Activated CD8-positive, alpha-beta T cell treated with anti-CD3 and anti-CD28 coated beads, Interleukin-2, amount 10 ng/mL, durations not matched to agents 7 days and 5 days (primary cell): ENCODE measurements at places on chromosomes 13 and 19. TPM values are rescaled to one million over a fixed set of nuclear protein-coding genes. Genes with fewer than 3 reads are reported as not detected.

Gene CD209
- not detected for total RNA-seq

Gene FGF9
- not detected for total RNA-seq

Gene SIGLEC9
- total RNA-seq: 0.58 TPM

Gene ZNF177
- total RNA-seq: 0.83 TPM

Gene CDX2
- not detected for total RNA-seq

Gene FXYD1
- 1.4 TPM for total RNA-seq

Gene MTUS2
- total RNA-seq: not detected

Gene CLC
- not detected for total RNA-seq

Gene HTR2A
- not detected for total RNA-seq

Gene KBTBD7
- total RNA-seq: 8.3 TPM

DNA sequence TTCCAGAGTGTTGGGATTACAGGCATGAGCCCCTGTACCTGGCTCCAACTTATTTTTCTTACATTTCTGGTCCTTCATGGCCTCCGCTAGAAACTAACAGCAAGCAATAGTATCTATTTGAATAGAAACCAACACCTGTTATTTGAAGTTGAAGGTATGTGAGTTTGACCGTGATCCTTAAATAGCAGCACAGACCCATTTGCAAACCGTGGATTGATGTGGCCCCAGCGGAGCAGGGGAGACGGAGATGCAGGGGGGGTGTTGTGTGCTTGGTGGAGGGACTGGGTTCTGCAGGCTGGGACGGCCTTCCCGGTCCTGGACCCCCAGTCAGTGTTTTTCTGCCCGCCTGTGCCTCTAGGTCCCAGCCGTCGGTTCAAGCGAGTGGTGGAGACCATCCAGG lies 16.9 kb downstream of the TMEM150B start:
- no peak for DNase-seq

- DNase-seq: no peak
These were observed 18.4 kb upstream of the ZMYM2 start for GRCh38 chr13:19940106-19940505.

DNA sequence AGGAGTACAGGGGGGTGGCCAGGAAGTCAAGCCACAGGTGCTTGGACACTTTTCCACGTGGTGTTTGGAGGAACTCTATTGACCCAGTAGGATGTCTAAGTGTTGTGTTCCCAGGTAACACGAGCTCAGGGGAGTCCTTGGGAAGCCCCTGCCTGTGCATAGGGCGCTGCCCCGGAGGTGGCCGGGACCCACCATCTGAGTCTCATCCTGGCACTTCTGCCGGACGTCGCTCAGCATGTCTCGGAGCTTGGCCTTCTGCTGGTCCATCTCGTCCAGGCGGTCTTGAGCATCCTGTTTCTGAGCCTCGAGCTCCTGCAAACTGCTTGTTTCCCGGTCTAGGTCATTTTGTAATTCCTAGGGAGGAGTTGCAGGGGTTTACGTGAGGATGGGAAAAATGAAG lies 67.4 kb downstream of the EPS15L1 start:
- no peak for DNase-seq

DNA sequence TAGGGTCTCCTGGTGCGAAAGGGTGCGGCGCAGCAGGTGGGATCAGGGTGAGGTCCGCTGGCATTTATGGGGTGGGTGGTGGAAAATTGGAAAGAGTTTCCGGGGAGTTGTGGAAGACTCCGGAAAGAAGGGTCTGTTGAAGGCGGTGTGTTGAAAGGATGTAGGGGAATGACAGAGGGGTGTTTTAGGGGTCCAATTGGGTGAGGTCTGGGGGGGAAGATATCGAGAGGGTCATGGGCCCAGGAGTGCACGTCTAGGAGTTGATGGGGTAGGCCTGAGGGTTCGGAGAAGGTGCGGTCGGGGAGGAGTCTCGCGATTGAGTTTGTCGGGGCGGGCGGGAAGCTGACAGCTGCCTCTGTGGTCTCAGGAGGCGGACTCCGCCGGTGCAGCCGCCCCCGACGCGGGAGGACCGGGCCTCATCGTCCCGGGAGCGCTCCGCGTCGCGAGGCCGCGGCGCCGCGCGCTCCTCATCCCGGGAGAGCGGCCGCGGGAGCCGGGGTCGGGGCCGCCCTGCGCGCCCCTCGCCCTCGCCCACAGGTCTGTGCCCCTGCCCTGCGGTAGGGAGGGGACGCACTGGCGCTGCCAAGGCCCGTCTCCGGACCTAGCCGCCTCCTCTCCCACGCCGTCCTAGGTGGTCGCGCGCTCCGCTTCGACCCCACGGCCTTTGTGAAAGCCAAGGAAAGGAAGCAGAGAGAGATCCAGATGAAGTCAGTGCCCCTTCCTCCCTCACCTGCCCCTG lies 7.0 kb downstream of the PGLYRP1 start:
- DNase-seq: peak; percentile 61

GRCh38 chr13:79681069-79681468 lies 200.1 kb downstream of the NDFIP2 start:
- DNase-seq: no peak

DNA sequence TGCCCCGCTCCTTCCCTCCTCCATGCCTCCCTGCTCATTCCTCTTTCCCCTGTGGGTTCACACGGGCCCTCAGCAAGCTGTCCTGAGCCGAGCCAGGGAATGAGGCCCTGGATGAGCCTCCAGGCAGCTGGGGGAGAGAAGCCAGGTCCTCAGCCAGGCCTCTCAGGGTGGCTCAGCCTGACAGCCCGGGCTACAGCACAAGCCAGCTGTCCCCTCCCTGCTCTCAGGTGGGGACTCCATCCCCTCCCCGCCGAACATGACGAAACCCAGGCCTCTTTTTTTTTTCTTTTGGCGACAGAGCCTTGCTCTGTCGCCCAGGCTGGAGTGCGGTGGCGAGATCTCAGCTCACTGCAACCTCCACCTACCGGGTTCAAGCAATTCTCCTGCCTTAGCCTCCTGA lies 40.0 kb upstream of the MATK start:
- DNase-seq: no peak

- DNase-seq: no peak
These were observed 779.4 kb upstream of the SLITRK1 start for GRCh38 chr13:84661718-84662117.

DNA sequence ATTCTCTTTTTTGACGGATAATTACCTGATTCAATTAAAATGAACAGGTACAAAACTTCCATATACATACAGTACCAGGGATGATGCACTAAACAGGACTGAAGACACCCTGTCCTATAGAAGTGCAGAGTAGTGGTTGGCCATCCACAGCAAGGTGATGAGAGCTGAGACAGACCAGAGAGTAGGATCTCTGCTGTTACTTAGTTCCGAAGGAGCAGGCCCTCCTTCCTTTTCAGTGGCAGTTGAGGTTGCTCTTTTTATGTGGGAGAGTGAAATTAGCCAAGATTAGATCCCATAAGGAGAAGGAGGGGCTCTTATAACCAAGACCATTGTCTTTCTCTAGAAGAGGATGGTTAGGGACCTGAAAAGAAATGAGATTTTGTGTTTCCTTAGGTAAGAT lies 4.0 kb downstream of the PDS5B start:
- no peak for DNase-seq

DNA sequence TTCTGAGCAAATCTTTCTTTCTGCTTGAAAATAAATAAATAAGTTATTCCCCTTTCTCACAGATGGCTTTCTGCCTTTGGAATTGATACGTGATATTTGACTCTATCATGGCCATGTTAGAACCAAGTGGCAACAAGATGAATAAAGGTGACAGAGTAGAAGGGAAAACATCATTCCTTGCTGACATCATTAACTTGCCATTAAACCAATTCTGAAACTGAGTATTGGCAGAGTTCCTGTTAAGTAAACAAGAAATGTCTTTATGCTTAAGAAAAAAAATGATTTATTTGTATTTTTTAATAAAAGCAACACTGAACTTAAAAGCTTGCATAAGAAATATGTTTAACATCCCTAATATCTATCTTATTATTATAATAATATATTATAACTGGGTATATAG lies 828.1 kb downstream of the PCDH9 start:
- DNase-seq: no peak

GRCh38 chr13:79352107-79352506 lies 53.9 kb downstream of the RBM26 start:
- DNase-seq: no peak

DNA sequence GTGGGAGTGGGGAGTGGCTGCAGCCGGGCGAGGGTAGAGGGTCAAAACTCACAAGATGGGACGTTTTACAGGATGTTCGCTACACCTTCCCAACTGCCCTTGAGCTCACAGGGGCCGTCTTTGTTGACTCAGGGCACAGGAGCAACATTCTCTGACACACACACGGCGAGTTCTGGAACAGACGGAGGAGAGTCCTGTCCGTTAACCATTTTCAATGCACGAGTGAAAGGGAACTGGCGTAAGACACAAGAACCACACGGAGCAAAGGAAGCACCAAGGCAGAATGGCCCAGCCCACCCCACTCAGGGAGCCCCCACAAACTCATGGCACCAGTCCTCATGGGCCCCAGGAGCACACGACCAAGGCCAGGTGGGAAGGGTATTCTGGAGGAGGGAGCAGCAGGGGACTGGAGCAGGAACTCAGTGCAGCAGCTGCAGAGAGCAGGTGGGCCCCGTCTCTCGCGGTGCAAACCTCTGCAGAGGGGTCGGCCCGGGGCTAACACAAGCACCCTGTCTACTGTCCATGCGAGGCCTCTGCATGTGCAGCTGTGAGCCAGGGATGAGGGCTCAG lies 37.9 kb upstream of the ISYNA1 start:
- no peak for DNase-seq

- DNase-seq: no peak
These were observed 31.5 kb downstream of the ADGRE2 start for GRCh38 chr19:14746886-14747285.

GRCh38 chr19:49872245-49873128 lies 4.7 kb downstream of the AKT1S1 start:
- no peak for DNase-seq

DNA sequence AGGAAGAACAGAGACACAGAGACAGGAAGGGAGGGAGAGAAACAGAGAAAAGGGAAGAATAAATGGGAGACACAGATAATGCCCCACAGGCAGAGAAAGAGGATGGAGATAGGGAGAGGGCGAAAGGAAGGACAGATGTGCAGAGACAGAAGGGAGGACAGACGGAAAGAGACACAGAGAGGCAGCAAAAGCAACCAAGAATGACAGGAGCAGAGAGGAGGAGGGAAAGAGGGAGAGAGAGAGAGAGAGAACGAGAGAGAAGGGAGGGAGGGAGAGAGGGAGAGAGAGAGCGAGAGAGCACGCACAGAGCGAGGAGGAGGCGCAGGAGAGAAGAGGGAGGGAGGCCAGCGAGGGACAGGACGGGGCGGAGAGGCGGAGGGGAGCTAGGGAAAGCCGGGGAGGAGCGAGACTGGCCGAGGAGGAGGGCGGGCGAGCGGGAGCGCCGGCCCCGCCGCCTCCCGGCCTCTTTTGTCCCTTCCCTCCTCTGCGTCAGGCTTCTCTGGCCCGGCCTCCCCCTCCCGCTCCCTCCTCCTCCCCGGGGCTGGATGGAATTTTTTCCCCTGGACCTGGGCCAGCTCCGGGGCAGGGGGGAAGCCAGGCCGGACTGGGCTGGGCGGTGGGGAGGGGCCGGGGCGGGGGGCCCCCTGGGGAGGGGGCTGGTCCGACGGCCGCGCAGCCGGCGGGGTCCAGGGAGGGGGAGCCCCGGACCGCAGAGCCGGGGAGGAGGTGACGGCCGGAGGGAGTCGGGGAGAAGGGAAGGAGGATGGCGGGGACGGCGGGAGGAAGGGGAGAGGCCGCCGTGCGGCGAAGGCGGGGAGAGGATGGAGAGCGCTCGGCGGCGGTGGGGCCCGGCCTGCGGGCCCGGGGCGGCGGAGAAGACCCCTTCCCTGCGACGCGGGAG lies 4.2 kb upstream of the SPACA6 start:
- DNase-seq: peak; percentile 20

- DNase-seq: no peak
These were observed 50.7 kb downstream of the PCDH17 start for GRCh38 chr13:57682128-57682716.

- peak; percentile 74 for DNase-seq
These were observed at the start of gene ARHGEF18 for GRCh38 chr19:7348587-7349230. Gene ARHGEF18, plus strand, starts transcription at chr19:7348937. Its CDS starts 13,954 bp downstream, at chr19:7362891.

- no peak for DNase-seq
These were observed 4.6 kb downstream of the PCDH9 start for GRCh38 chr13:67225252-67226159.

- DNase-seq: peak; percentile 64
These were observed 10.1 kb upstream of the SLC25A42 start for GRCh38 chr19:19053508-19054314.

- no peak for DNase-seq
These were observed 13.8 kb upstream of the KLF5 start for GRCh38 chr13:73045031-73045430.

- no peak for DNase-seq
These were observed 20.6 kb downstream of the ZNF558 start for GRCh38 chr19:8811315-8812172.

GRCh38 chr13:108967371-108967770 lies 338.0 kb downstream of the MYO16 start:
- DNase-seq: no peak

- peak; percentile 19 for DNase-seq
These were observed 1.7 kb upstream of the ZNF446 start for GRCh38 chr19:58474291-58474996.

DNA sequence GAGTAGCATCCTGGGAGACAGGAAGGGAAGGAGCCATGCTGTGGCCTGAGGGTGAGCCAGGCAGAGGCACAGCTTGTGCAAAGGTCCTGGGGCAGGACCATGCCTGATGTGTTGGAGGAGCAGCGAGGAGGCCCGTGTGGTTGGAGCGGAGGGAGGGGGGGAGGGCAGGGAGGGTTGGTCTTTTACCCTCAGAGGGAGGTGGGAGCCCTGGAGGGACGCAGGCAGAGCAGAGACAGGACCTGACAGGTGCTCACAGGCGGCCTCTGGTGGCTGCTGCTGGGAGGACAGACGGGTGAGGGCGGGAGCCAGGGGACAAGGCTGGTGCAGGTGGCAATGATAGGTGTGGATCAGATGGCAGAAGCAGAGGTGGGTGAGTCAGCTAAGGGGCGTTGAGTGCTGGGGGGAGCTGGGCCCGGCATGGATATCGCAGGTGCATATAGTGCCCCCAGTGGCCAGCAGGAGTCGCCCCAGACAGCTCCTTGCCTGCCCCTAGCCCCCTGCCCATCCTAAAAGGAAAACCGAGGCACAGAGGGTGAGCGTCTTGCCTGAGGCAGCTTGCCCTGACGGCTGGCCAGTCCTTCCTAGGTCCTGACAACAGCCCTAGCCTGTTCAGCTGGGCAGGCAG lies 9.8 kb upstream of the GNA15 start:
- peak; percentile 64 for DNase-seq

- DNase-seq: no peak
These were observed 4.9 kb upstream of the MBD3L3 start for GRCh38 chr19:7063339-7063738.

GRCh38 chr13:37652596-37652995 lies 54.0 kb upstream of the POSTN start:
- DNase-seq: no peak

- DNase-seq: no peak
These were observed 2676.6 kb downstream of the PCDH9 start for GRCh38 chr13:64553411-64554129.

- DNase-seq: no peak
These were observed 11.8 kb downstream of the PEPD start for GRCh38 chr19:33509774-33510173.
